ENCODE measurements at places on chromosomes 1 and 21. TPM values are rescaled to one million over a fixed set of nuclear protein-coding genes. Genes with fewer than 3 reads are reported as not detected.

The IFI44L gene
- 16.7 TPM for total RNA-seq

The CAMTA1 gene
- total RNA-seq: 57.2 TPM

The RAB7B gene
- total RNA-seq: not detected

The RGS13 gene
- total RNA-seq: not detected

The GIPC2 gene
- total RNA-seq: 0.05 TPM

The ST6GALNAC3 gene
- not detected for total RNA-seq

The PGBD5 gene
- total RNA-seq: not detected

The PROK1 gene
- total RNA-seq: not detected

The DMBX1 gene
- not detected for total RNA-seq

The PLA2G4A gene
- 0.21 TPM for total RNA-seq

Measured in activated T-helper 1 cell treated with anti-CD3 and anti-CD28 coated beads, Interleukin-12 subunit alpha, Interleukin-12 subunit beta, Interleukin-2, Interleukin-4 antibody, amounts not matched to agents 30 ng/mL and 10 ng/mL and 1 ng/mL, durations not matched to agents 14 hours and 24 hours and 36 hours (primary cell).